Chondrocyte (in vitro differentiated cells): ENCODE measurements at places on chromosomes 13 and 19. TPM values are rescaled to one million over a fixed set of nuclear protein-coding genes. Genes with fewer than 3 reads are reported as not detected.

GRCh38 chr19:45793876-45794275 is 1.2 kb upstream of the DMWD start:
- no peak for DNase-seq

GRCh38 chr13:32063619-32064233 is 32.2 kb downstream of the FRY start:
- DNase-seq, result no peak

GRCh38 chr13:85661675-85662074 is 137.5 kb downstream of the SLITRK6 start:
- no peak for DNase-seq

GRCh38 chr13:33634546-33634982 is 183.4 kb upstream of the RFC3 start:
- DNase-seq, result no peak

GRCh38 chr13:21671620-21672286 is 880 bp downstream of the FGF9 start:
- no peak for DNase-seq

OR7A5 gene
- total RNA-seq, result not detected in 3 replicates

RABAC1 gene
- total RNA-seq, result 282 to 302 TPM (median 295 TPM) in 3 replicates
